ENCODE measurements at places on chromosomes 7 and 10.

GRCh38 chr7:132239422-132239994 lies 336.8 kb downstream of the PLXNA4 start:
- no peak for DNase-seq

DNA sequence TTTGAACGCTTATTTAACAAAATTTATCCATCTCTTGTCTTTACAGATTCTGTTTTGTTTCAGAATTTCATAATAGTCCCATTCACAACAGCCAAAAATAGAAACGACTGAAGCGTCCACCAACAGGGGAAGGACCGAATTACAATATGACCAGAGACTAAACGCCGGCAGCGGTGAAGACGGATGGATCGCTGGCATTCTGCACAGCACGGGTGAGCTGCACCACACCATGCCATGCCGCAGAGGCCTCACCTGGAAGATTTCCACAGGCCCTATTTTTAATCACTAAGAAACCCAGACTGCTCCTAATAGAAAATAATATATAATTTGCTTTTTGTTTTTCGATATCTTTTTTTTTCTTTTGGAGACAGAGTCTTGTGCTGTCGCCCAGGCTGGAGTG lies 91.0 kb downstream of the ELFN1 start:
- DNase-seq: no peak

DNA sequence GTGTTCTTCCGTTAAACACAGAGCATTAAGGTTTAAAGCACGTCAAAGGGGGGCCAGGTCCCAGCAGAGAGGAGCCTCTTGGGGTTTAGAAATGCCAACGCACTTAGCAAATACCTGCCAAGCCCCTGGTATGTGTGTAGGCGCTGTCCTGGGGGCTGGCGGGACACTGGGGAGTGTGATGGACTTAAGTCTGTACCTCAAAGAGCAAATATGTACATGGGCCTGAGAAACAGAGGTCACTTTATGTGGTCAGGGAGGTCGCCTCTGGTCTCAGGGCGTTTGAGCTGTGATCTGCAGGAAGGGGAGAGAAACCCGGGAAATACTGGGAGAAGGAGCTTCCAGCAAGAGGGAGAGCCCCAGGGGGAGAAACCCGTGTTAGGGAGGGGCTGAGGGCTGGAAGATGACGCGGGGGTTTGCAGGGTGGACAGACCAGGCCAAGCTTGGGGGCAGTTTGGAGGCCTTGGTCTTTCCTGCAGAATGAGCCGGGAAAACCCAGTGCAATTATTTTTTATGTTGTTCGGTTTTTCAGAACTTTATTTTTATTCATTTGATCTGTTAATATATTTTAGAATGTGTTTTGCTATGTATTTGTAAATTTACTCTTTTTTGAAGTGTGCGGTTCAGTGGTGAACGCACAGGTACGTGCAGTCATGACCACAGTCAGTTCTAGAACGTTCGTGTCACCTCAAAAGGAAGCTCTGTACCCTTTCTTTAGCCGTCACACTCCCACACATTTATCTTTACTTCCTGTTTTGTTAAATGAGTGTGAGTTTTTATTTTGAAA lies 441.4 kb upstream of the FOXK1 start:
- no peak for DNase-seq

DNA sequence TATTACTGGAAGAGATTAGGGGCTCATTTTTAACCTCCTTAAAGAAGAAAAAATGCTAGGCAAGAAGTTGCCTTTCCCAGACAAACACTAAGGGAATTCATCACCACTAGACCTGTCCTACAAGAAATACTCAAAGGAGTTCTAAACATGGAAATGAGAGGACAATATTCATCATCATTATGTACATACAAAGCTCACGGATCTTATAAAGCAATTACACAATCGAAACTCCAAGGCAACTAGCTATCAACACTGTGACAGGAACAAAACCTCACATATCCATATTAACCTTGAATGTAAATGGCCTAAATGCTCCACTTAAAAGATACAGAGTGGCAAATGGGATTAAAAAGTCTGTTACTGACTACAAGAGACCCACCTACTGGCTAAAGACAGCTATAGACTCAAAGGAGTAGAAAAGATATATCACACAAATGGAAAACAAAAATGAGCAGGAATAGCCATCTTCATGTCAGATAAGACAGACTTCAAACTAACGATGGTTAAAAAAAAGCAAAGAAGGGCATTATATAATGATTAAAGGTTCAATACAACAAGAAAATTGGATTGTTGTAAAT lies 246.6 kb downstream of the ADRA2A start:
- DNase-seq: no peak

GRCh38 chr7:16558761-16559302 lies 32.2 kb downstream of the LRRC72 start:
- DNase-seq: no peak

- DNase-seq: no peak
These were observed 16.6 kb downstream of the COL28A1 start for GRCh38 chr7:7519056-7519455.

- no peak for DNase-seq
These were observed 160.9 kb upstream of the SEMA3C start for GRCh38 chr7:81079746-81080145.

DNA sequence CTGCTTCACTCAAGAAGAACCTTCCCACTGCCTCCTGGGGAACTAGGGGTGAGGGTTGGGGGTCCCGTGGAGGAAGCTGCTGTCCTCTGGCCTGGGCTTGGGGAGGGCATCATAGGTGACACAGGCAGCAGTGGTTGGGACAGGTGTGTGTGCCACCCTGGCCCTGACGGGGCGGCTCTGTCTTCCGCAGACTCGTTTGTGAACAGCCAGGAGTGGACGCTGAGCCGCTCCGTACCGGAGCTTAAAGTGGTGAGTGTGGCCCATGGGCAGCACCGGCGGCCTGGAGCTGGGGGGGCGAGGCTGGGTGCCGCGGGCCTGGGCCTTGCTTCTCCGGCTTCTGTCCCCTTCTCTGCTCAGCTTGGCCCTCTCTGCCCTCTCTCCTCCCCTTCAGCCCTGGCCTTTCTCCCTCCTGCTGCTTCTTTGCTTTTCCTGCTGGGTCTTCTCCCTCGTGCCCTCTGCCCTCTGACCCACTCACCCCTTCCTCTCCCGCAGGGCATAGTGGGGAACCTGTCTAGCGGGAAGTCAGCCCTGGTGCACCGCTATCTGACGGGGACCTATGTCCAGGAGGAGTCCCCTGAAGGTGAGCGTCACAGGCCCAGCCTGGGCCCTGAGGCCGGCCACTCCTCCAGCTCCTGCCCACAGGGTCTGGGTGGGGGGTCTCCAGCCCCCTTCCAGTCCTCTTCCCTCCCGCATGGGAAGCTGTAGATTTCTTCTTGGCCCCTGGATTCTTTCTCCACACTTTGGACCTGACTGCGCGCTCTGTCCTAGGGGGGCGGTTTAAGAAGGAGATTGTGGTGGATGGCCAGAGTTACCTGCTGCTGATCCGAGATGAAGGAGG lies 30.5 kb downstream of the AGAP3 start:
- no peak for DNase-seq

DNA sequence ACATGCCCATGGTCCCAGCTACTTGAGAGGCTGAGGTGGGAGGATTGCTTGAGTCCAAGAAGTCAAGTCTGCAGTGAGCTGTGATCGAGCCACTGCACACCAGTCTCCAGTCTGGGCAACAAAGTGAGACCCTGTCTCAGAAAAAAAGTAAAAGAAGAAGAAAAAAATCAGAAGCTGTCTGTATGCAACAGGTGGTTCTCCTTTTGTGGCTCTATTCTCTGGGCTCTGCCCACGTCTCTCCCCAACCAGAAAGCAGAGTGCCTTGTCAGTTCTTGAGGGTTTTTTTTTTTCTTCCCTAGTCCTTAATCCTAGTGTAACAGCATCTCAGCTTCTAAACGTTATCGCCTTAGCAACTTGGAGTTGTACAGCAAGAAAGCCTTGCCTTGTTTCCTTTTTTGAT lies 89.5 kb downstream of the PRKCQ start:
- DNase-seq: no peak

DNA sequence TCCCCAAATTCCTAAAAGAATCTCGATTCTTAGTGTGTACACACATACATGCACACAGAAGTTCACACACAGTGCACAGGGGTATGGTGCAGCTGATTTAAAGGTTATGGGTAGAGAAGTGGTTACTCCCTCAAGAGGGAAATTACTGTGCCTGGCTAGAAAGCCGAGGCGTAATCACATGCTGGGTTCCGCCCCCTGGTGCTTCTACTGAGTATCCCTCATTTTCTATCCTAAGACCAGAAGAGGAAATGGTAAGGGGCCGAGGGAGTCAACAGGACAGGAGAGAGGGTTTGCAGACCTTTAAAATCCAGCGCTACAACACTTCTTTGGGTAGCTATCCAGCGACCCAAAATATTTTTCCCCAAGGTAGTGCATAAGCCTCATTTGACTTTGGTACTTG lies 147.3 kb upstream of the TMEM196 start:
- DNase-seq: no peak

GRCh38 chr7:33562996-33563395 lies 342.3 kb upstream of the BMPER start:
- no peak for DNase-seq

DNA sequence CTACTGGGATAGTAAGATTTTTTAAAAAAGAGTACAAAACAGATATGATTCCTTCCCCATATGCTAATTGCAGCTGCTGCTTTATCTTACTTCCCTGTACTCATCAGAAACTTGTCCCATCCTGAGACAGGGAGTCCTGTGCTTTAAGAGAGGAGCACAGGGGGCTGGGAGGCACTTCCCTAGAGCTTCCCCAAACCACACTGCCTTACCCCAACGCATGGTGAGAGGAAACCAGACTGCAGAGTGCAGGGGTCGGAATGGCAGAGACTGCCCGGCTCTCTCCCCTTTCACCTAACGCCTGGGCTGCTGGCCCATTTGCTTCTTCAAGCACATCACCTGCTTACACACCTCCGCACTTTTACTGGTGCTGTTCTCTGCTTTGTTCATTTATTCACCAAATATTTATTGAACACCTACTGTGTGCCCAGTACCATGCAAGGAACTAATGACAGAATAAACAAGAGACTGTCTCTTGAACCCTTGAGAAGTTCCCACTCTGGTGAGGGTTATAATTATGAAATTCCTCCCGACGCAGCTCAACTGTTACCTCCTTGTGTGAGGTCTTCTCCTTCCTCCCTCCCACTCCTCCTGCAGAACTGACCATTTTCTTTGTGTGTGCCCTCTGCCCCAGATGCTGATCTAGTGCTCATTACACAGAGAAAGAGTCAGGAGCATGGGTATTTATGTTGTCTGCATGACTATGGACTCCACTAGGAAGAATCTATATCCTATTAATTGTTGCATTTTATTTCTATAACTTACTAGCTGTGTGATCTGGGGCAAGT lies 289.7 kb downstream of the TCF7L2 start:
- DNase-seq: no peak

Measured in lung microvascular endothelial cell (primary cell).